DMS79 treated with DMSO at 0.1 percent for 48 hours (cell line): ENCODE measurements at places on chromosomes 7 and 10.

DNA sequence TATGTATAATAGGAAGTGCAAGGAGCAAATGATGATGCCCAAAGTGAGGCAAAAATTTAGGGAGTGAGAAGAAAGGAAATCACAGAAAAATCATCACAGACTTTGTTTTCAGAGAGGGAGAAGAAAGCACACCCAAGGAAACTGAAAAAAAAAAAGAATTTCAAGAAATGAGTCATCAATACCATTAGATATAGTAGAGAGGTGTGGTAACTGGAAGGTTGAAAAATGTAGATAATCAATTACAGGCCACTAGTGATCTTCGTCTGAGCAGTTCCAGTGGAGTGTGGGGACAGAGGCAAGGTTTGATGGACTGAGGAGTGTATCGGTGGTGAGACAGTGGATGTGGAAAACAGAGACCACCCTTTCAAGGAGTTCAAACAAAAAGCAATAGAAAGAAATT lies 31.7 kb downstream of the ASB4 start:
- no peak for DNase-seq

DNA sequence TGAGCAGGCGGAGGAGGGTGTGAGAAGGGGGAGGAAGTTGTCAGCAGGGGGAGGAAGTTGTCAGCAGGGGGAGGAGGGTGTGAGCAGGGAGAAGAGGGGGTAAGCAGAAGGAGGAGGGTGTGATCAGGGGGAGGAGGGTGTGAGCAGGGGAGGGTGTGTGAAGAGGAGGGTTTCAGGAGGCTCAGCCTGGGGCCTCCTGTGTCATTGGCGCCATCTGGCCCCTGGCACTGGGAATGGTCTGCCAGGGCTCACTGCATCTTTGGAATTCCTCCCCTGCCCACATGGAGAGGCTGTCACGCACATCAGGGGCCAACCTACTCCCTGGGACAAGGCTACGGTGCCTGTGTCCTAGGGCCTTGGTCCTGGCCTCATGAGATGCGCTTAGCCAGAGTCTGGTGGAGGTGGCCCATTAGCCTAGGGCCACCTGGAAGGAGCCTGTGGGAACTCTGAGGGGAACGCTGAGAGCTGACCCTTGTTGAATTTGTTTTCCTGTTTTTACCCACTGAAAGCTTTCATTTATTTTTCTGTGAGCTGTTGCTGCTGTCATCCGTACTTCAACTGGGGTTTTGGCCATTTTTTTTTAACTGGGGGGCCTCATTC lies 18.0 kb downstream of the CAMK2B start:
- DNase-seq = peak; percentile 71

DNA sequence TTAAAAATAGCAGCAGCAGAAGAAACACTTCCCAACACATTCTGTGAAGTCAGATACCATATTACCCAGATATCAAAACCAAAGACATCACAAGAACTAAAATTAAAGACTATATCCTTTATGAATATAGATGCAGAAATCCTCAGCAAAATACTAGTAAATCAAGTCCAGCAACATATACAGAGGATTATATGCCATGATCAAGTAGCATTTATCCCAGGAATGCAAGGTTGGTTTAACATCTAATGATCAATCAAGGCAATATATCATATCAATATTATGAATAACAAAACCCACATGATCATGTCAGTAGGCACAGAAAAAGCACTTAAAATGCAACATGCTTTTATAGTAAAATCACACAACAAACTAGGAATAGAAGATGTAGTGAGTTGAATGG lies 88.1 kb downstream of the RPS24 start:
- no peak for DNase-seq

GRCh38 chr7:128221929-128222403 lies 19.1 kb upstream of the LEP start:
- no peak for DNase-seq

- no peak for DNase-seq
Observed at GRCh38 chr7:11221984-11222383, 248.3 kb downstream of the PHF14 start.
